Ecto neural progenitor cell (in vitro differentiated cells): ENCODE measurements at places on chromosomes 16 and 17.
A peak's percentile ranks its signal among the peaks of the same experiment; 100 is the strongest.

GRCh38 chr16:60073376-60073775 is 1339.3 kb upstream of the GOT2 start:
- no peak for DNase-seq

- no peak for DNase-seq
Observed at GRCh38 chr16:73976644-73977043, 320.0 kb upstream of the PSMD7 start.

DNA sequence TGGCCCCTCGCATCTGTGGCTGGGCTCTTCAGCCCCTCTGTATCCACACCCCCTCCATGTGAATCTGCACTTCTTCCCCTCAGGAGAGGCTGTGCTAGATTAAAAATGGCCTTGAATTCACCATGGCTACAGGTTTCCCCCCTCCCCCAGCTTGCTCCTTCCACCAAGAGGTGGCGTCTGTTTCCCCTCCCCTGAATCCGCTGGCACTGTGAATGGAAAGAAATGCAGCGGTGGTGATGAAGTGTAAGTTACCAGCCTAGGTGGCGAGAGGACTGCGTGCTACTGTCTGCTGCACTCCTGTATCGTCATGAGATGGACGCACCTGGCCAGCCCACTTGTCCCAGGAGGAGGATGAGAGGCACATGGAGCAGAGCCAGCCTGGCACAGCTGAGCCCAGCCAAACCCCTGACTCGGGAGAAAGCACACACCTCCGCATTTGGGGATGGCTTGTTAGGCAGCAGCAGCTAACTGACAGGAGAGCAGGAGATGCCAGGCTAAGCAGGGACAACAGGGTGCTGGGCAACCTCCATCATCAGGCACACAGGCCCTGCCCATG is 26.2 kb downstream of the TNFRSF13B start:
- peak; percentile 57 for DNase-seq

GRCh38 chr16:10312784-10313724 is 72.8 kb upstream of the ATF7IP2 start:
- no peak for DNase-seq

DNA sequence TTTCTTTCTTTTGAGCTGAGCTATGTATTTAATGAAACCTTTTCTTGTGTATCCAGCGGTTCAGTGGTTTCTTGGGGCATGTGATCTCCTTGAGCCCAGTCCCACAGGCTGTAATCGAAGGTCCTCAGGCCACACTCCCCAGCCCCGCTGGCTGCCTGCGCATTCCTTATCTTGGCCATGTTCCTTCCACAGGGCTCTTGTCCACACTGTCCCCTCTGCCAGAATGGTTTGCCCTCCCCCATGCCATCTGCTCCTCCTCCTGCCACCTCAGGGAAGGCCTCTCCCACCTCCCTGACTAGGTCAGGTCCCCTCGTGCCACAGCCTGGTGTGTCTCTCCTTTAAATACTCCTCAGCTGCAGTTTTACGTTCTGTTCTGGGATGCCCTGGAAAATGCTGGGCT is 12.1 kb upstream of the NLRC5 start:
- no peak for DNase-seq
